ENCODE measurements at places on chromosomes 1 and 21.

GRCh38 chr1:68558321-68559026, 61.6 kb upstream of the DEPDC1 start:
- peak; percentile 7 for DNase-seq

GRCh38 chr1:167909691-167910180, 4.2 kb downstream of the ADCY10 start:
- no peak for DNase-seq

GRCh38 chr1:110364221-110364620, 25.0 kb downstream of the RBM15 start:
- no peak for DNase-seq

- DNase-seq, result no peak
Measured at GRCh38 chr1:1683104-1683905, 9.3 kb downstream of the SLC35E2B start.

All from NCI-H524 (cell line).